ENCODE measurements at places on chromosomes 6 and 20. TPM values are rescaled to one million over a fixed set of nuclear protein-coding genes. Genes with fewer than 3 reads are reported as not detected.

- no peak for DNase-seq
Measured at GRCh38 chr20:25173886-25174308, 21.6 kb upstream of the ENTPD6 start.

DNA sequence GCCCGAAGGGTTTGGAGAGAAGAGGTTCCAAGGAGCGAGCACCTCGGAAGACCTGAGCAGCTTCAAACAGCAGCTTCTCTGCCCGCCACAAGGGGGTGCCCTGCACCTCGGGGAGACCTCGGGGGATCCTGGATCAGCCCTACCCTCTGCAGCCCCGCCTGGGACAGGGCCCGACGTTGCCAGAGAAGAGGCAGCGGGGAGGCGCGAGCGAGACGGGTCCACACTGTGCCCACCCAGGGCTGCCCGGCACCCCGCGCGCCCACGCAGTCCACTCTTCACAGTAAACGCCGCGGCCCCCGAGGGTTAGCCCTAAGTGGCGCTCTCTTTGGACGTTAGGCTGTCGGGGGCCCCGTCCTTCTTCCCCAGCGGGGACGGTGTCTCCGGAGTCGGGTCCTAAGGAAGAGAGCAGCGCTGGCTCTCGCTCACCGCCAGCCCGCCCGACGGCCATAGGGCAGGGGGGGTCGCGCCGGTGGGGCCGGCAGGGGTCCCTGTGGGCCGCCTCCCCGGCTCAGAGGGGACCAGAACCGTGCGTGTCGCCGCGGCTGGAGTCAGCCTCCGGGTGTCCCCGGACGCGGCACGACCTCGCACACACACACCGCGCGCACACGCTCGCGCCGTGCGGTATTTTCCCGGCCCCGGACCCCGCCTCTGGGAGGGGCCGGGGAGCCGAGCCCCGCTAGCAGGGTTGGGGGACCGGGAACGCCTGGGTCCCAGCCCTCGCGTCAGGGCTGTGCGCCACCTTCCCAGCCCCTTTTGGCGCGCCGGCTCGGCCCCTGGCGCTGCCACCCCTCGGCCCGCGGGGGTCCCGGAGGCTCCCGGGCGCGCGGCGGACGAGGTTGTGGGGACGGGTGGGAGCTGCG is 929 bp downstream of the CDH22 start:
- no peak for DNase-seq

DNA sequence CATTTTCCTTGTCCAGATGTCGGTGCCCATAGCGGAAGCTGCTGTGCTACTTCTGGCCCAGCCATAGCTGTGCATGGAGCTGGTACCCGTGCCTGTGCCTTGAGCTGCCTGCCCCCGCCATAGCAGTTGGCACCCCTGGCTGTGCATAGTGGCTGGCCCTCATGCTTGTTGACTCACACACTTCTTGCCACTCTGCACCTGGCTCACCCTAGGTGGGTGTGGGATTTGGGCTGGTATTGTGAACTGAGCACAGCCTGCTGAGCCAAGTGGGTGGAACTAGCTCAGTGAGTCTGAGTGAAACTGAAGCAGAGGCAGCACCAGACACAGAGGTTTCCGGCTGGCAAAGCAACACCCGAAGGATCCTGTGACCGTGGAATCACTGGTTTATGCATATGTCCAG is 689.5 kb upstream of the EYS start:
- DNase-seq = no peak

- DNase-seq = no peak
Measured at GRCh38 chr20:25525867-25526266, 59.5 kb downstream of the NINL start.

GRCh38 chr6:122154912-122155575 is 244.4 kb upstream of the HSF2 start:
- DNase-seq = no peak

DNA sequence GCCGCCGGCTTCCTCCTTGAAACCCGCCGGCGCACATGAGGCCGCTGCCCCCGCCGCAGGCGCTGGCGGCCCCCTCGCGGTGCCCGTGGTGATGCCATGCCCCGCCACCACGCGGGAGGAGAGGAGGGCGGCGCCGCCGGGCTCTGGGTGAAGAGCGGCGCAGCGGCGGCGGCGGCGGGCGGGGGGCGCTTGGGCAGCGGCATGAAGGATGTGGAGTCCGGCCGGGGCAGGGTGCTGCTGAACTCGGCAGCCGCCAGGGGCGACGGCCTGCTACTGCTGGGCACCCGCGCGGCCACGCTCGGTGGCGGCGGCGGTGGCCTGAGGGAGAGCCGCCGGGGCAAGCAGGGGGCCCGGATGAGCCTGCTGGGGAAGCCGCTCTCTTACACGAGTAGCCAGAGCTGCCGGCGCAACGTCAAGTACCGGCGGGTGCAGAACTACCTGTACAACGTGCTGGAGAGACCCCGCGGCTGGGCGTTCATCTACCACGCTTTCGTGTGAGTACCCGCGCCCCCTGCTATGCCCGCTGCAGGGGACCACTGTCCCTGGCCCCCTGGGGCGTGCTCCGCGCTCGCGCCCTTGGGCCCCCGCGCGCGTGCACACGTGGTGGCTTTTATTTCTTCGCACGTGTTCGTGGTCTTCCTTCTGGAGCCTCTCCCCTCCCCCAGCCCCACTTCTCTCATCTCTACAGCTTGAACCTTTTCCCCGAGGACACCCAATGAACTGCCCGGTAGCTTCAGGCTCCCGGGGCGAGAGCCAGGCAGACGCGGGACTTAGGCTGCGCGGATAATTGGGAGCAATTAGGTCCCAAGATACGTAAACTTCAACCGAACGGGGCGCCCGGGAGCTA is 453 bp downstream of the KCNQ5 start:
- DNase-seq = no peak

DNA sequence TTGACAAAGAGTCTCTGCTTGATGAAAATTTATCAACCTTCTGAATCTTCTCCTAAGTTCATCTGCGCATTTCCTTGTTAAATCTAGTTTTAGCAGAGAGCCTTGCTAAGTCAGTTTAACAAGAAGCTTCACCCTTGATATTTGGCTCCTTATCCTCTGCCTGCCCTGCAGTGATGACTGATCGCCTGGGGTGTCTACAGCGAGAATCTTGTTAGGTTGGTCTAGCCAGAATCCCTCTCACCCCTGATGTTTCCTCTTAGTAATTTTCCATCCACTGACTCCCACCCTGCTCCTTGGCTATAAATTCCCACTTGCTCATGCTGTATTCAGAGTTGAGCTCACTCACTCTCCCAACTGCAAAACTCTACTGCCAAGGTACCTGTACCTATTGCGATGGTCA is 114.1 kb downstream of the TENT5A start:
- no peak for DNase-seq

Gene NOTCH4
- 16.1 TPM for polyA plus RNA-seq

Gene SLCO4A1
- polyA plus RNA-seq = 2.5 TPM
